ENCODE measurements at places on chromosomes 3 and 15. TPM values are rescaled to one million over a fixed set of nuclear protein-coding genes. Genes with fewer than 3 reads are reported as not detected.

DNA sequence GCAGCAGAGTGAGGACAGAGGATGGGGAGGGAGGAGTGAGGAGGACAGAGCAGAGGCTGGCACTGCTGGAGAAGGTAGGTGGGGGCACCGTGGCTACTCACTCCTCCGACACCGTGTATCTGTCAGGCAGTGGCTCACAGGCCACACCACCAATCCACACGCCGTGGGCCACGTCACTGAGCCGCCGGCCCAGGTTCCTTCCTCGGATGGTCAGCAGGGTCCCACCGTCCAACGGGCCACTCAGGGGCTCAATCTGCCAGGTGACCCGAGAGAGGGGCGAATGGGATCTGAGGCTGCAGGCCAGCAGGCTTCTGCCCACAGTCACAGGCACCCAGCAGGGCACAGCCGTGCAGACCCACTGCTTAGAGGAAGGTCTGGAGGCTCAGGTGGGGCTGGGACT is 30.5 kb downstream of the H1-8 start:
- no peak for DNase-seq

- DNase-seq: peak; percentile 47
Observed at GRCh38 chr3:10744098-10744465, 71.9 kb upstream of the SLC6A11 start.

GRCh38 chr3:190026154-190026553 is 94.5 kb downstream of the P3H2 start:
- DNase-seq: no peak

DNA sequence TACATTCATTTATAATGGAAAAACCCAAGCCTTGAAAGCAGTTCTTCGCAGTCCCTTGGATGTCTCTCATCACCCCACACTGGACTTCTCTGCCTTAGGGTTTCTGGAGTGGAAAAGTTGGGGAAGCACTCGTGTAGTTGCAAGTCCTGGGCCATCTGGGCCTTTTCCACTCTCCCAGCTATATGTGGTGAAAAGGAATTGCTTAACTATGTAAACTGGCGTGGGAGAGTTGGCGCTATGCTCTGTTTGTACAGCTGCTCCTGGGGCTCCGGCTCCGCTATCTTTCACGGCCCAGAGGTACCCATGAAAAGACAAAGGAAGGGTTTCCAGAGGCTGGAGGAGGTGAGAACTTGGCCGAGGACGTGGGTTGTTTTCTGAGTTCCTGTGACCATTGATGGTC is 81.1 kb upstream of the MYZAP start:
- DNase-seq: no peak

DNA sequence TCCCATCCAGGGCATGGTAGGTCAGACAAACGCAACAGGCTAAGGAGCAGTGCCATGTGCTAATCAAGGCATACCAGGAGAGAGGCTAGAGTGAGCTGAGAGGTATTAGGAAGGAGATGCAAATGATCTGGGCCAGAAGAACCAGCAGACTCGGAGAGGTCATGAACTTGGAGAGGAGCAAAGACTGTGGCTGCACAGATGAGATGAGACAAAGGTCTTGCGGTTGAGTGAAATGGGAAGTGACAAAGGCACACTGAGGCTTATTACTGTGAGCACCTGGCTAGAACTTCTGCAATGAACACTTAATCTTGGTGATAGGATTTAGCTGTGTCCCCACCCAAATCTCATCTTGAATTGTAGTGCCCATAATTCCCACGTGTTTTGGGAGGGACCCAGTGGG is 380.2 kb downstream of the ULK4 start:
- no peak for DNase-seq

DNA sequence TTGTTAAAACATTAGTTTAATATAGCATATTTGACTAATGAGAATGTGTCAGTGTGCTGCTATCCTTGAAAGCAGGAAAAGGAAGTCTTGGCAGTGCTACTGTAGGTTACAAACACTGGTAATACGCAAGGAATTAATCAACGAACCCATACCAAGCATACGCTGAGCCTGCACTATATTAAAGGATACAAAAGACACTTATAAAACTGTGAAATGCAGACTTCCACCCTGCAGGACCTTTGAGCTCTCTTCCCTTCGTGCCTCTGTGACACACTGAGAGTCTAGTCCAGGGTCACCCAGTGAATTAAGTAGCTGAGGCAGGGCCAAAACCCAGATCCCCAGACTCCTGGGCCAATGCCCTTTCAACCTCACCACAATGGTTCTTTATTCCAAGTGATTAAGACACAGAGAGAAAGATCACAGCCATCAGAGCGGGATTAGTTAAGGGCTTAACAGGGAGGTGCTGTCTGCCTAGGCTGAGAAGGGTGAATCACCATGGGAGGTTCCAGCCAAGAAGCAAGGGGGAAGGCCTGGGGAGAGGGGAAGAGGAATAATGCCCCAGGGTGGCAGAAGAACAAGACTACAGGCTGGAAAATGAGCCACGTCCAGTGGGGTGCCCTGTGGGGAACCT is 6.8 kb downstream of the ANXA2 start:
- DNase-seq: no peak

DNA sequence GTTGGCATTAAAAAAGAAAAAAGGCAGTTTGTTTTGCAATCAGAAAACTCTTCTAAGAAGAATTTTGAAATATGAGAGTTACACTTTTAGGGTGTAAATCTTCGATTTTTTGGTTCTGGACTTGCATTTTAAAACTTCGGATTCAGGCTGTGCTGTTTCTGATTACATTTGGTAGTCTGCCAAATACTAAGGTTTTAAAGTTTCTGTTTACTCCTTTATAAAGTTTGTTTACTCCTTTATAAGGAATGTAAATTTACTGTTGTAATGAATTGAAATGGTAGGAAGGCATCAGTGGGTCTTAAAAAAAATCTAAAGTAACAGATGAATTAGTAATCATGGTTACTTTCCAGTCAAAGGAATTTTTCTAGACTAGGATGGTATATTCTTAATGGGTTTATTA is 14.1 kb downstream of the FXR1 start:
- no peak for DNase-seq

DNA sequence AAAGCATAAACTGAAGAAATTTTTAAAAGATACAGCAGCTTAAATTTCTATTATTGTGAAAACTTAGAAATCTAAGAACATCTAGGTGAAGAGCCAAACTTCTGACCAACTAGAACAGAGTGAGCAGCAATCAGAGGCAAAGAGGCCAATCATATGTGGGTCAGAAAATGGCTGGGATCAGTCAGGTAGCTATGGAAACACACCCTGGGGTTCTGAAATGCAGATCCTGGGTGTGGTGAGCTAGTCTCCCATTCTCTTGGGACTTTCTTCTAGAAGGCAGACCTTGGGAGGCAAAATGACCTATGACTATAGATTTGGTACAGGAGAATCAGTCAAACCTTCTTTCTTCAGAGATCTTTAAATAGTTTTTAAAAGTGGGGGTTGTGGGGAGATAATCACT is 385.8 kb downstream of the TBC1D5 start:
- DNase-seq: no peak

GRCh38 chr3:52088445-52089367 is 32.3 kb upstream of the DUSP7 start:
- DNase-seq: no peak

GRCh38 chr15:82680200-82681102 is 29.2 kb downstream of the AP3B2 start:
- peak; percentile 86 for DNase-seq

- DNase-seq: no peak
Observed at GRCh38 chr15:63134245-63134985, 12.8 kb downstream of the LACTB start.

GRCh38 chr15:77584691-77585090 is 48.0 kb downstream of the LINGO1 start:
- no peak for DNase-seq

GRCh38 chr15:52179278-52180195 is 11.7 kb downstream of the GNB5 start:
- DNase-seq: peak; percentile 91

GRCh38 chr15:67717776-67718175 is 107.5 kb upstream of the SKOR1 start:
- no peak for DNase-seq

- DNase-seq: no peak
Observed at GRCh38 chr3:16329826-16330129, 64.8 kb downstream of the OXNAD1 start.

- DNase-seq: no peak
Observed at GRCh38 chr3:172848910-172849309, 98.4 kb downstream of the ECT2 start.

GRCh38 chr3:196431181-196432136 is 768 bp downstream of the UBXN7 start:
- peak; percentile 25 for DNase-seq

DNA sequence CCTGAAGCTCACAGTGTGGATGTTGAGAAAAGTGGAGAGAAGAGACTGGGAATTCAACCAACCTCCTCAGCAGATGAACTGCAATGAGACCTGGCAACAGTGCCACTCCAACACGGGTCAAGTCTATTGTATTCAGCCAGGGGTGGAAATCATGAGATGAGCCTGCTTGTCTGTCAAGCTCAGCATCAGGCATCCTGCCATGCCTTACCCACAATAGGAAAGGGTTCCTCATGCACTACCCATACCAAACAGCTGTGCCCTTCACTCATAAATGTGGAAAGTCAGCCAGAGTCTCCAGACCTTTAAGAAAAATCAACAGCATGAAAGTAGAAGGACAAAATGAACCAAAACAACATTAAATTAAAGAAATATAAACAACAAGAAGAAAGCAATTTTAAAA is 542.1 kb downstream of the EPHB1 start:
- no peak for DNase-seq

Gene FOXB1
- total RNA-seq: not detected

Gene GOLGA6A
- total RNA-seq: 0.14 TPM

Gene RAB43
- 73.9 TPM for total RNA-seq

Gene GP5
- total RNA-seq: 0.64 TPM

Gene FEZF2
- total RNA-seq: not detected

Gene IL17RD
- total RNA-seq: not detected

Gene CHRNA7
- not detected for total RNA-seq
